Putamen (tissue), 1 donor: ENCODE measurements at places on chromosomes 3 and 15.

DNA sequence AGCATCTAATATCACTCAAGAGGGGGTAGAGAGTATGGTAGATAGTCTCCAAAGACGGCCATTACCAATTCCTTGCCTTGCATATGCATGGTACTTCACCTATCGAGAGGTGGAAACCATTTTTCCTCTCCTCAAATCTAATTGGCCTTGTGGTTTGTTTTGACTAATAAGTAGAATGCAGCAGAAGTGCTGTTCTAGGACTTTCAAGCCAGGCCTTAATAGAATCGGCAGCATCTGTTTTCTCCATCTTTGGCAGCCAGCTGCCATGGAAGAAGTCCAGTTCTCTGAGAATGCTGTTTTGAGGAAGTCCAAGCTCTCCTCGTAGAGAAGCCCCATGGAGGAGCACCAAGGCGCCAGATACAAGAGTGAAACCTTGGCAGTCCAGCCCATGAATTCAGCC, 59.1 kb upstream of the RASGRP1 start:
- no peak for DNase-seq

- no peak for DNase-seq
These were observed 28.8 kb downstream of the SIAH2 start for GRCh38 chr3:150733936-150734794.

DNA sequence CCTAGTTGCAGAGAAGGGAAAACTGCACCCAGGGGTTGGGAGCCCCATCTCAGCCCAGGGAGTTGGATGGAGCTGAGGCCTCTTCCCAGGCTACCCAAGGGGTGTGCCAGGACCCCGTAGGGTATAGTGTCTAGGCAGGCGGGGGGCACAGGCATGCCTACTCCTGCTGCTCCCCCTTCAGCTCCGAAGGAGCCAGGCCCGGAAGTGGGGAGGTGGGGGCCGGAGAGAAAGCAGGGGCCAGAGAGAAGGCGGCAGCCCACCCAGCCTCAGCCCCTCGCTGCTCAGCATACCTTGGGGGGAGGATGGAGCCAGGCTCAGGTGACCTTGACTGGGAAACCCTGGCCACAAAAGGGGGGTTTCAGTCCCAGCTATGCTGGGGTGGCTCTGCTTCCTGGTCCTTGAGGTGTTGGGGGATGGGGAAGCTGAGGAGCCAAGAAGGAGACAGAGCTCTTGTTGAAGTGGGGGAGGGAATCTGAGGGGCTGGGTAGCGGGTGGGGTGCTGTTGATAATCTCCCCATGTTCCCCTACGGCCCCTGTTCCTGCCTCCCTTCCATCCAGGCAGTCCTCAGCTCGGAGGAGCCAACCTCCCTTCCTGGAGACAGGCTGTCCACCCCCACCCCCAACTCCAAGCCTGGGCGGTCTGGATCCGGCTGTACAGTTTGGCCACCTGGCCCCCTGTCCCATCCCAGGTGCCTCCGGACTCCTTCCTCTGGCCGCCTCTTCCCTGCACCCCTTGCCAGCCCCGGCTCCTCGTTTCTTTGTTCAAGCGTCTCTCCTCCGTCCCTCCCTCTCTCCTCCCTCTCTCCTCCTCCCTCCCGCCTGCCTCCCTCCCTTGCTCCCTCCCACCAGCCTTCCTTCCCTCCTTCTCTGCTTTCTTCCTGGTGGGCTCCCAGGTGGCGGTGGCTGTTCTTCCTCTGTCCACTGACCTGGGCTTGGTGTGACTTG, 1.7 kb downstream of the SEMA3F start:
- DNase-seq = no peak

DNA sequence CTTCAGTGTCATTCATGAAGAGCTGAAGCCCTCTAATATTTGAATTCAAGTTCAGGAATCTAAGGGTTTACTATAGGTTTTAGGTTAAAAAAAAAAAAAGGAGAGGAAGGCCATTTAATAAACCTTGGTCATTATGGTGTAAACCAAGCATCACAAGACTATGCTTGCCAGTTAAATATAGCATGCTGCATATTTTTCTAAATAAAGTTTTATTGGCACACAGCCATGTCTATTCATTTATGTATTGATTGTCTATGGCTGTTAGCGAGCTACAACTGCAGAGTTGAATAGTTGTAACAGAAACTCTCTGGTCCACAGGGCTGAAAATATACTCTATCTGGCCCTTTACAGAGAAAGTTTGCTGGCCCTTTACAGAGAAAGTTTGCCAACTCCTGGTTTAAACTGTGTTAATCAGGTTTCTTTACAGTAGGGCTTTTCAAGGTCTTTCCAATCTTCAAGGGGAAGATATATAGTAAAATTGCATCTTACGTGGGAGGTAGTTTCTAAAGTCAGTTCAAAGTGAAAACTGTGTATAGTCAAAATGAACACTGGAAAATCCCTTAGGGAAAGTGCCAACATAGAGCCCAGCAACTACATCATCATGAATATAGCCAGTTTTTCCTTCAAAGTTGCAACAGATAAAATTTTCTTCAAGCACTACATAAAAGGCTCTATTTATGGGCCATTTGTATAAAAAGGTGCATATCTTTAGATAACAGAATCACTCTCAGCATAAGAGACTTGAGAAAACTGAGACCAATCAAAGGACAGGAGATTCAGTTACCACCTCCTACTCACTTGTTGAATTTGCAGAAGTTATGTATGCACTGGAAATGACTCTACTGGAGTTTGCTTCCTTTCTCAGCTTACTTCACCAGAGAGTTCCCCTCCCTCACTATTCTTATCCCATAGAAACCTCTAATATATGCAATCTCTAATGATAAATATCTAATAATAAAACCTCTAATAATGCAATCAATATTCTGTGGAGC, 49.7 kb upstream of the FRMD4B start:
- DNase-seq = no peak

DNA sequence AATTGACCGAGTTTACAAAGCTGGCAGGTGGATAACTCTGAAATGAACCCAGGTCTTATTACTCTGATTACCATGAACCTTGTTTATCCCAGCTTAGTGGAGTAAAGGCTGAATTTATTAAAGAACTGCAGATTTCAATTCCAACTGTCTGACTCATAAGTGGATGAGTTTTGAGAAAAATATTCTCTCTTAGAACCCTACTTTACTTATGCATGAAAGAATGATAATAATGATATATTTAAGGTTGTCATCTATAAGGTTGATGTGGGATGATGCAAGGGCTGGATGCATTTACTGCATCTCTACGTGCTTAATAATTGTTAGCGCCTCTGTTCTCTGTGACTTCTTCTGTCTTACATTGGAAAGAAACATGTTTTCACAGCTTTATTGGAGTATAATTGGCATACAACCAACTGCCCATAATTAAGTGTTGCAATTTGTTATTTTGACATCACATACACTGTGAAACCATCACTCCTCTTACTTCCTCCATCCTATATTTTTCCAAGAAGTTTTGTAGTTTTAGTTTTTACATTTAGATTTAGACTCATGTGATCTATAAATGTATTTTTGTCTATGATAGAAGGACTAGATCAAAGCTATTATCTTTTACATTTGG, 771.2 kb upstream of the ARRDC4 start:
- no peak for DNase-seq

DNA sequence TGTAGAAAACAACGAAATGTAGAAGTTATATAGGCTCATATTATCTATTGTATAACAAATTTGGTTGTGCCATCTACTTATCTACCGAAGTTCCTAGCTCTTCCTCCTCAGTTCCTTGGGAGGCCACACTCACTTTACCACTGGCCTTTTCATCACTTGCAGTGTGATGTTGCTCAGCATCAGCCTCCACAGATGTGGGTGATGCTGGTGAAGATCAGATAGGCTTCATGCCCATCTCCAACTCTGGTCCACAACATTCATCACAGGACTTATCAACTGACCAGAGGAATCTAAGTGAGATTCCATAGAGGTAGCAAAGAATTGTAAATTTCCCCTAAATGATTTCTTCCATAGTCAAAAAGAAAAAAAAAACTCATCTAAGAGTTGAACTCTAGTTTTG, 8.4 kb downstream of the CD200 start:
- no peak for DNase-seq
